NCI-H1436 (cell line): ENCODE measurements at places on chromosomes 2 and 18.

DNA sequence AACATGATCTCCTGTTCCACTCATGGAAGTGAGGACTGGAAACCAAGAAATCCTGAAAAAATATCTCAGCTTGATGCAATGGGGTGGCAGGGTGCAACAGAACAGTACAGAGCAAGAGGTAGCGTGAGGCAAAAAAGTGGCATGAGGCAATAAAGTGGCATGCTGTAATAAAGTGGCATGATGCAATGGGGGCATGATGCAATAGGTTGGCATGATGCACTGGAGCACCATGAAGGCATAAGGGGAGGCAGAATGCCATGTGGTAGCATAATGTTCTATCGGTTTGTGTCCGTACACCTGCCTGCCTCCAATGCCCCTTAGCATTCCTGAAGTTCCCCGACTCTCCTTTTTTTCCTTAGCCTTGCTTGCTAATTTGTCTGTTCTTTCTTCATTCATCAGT lies 648.4 kb downstream of the TMEM182 start:
- DNase-seq = no peak

DNA sequence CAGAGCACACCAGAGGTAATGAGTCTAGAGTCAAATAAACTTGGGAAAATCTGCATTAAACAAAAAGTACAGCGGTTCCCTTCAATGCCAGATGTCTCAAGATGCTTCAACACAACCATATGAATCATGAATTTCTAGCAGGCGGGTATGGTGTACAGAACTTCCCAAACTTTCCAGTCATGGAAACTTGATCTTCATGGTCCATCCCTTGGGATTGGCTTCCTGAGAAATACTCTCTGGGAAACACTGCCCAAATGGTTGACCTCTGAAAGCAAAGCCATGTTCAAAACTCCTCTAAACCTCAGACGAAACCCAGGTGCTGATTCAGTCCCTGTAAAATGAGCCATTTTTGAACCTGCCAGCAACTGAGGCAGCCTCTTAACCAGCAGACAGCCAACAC lies 16.4 kb upstream of the TMEM247 start:
- DNase-seq = no peak

DNA sequence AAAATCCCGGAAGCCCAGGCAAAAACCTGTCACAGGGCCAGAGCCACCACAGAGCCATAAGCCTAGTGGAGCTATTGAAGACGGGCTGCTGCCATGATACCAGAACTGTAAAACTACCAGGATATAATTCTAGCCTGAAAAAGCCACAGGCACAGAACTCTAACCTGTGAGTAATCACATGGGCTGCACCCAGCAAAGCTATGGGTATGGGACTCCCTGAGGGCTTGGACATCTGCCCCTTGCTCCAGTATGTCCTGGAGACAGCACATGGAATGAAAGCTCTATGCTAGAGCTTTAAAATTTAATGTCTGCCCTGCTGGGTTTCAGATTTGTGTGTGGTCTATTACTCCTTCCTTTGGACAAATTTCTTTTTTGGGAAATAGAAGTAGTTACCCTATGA lies 2183.6 kb upstream of the CELF4 start:
- DNase-seq = no peak

DNA sequence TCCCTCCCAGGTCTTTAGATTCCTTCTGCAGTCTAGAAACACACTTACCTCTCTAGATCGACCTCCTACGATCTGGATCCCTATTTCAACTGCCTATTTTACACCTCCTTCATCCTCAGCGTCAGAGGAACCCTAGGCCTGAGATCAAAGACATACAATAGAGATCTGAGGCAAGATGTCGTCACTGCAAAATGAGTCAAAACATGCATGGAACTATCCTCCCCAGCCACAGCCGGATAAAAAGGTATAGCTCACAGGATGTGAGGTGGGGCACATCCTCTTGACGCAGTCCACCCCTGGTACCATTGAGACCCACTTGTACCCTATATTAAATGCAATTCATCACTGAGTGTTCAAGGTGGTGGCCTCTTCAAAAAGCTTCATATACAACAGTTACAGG lies 63.7 kb upstream of the DNAJC10 start:
- DNase-seq = no peak

DNA sequence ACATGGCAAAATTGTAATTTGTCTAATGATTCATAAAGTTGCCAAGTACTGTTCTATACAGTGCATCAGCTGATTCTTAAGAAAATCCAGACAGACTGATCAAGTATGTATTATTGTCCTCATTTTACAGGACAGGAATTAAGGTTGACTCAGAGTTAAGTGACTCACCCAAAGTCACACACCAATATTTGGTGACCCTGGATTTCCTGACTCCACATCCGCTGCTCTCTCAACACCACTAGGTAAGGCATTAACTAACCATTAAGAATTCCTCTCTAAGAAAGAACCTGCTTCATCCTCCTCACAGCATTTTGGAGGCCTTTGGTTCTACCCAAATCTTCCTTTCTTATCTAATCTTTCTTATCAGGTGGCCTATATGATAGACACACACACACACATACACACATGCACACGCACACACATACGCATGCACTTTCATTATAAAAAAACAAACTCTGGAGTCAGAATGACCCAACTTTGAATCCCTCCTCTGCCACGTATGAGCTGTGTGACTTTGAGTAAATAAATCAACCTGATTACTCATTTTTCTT lies 150.8 kb downstream of the ANKRD44 start:
- no peak for DNase-seq

- DNase-seq = no peak
Observed at GRCh38 chr2:229852565-229852964, 69.2 kb downstream of the TRIP12 start.

DNA sequence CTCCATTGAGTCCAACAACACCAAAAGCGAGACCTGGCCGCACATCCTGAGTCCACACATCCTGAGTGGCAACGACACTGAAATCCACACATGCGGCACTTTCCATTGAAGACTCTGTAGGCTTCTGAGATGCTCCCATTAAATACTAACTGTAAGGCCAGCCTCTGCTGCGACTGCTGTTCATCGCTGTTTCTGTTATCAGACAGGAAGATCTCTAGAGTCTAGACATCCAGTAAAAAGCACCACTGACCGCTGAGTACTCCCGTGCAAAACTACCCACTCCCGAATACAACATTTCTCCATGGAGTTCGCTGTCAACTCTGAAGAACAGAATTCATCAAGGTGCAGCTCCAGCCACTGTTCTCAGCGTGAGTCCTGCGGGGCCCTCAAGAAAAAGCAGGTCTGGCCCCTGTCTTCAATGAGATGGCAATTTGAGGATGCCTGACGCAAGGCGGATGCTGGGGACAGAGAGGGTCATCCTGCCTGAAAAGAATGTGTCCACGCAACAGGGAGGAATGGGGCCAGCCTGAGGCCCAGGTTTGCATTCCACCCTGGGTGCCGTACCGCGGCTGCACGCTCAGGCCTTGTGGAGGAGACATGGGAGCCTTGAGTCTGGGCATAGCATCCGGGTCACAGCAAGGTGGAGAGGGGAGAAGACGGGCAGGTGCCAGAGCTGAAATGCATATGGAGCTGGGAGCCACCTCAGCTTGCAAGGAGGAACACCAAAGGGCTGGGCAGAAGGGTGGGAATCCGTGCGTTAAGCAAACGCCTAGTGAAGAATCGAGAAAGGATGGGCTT lies 61.9 kb downstream of the ZNF516 start:
- DNase-seq = no peak

DNA sequence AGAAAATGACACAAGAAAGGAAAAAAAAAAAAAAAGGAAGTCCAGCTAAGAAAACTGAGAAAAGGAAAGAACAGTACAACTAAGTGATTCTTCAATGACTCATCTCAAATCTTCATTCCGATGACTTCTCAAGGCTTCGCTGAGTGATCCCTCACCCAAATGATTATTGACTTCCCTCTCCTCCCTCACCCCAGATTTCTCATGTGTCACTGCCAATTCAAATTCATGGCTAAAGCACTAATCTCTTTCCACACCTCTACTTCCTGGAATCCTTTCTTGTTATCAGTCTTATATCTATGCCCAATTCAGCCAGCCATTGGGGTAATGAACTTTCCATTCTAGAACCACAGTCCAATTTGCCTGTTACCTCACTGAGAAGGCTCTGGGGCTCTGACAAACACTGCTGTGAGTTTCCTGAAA lies 7.2 kb upstream of the ABCB11 start:
- no peak for DNase-seq

- DNase-seq = no peak
Observed at GRCh38 chr2:235146206-235146605, 194.4 kb downstream of the SH3BP4 start.

- no peak for DNase-seq
Observed at GRCh38 chr2:6352247-6352646, 513.5 kb downstream of the CMPK2 start.

DNA sequence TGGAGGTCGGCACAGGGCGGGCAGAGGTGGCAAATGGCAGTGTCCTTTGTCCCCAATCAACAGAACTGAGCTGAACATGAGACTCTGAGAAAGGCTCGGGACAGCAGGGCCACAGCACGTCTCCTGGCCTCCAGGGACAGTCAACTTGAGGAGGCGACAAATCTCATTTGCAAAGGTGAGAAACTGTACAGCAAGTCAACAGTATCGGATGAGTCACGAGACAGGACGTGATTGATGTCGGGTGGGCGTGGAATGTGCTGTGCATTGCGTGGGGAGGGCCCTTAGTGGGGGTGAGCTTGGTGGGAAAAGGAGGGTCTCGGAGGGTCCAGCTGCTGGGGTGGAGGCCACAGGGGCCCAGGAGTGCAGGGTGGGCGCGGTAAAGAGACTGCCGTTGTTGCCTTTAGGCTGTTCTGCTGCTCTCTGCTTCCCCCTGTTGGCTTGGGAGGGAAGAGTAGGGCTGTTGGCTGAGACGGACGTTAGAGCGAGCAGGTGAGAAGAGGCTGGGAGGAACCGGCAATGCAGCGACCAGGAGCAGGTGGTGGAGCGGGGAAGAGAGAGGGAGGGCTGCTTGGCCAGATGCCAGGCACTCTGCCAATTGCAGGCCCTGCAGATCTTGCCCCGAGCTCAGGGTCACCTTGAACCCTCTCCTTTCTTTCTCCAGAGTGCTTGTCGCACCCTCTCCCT lies 164.3 kb downstream of the BCL2 start:
- peak; percentile 94 for DNase-seq

- no peak for DNase-seq
Observed at GRCh38 chr2:226354434-226354833, 445.2 kb downstream of the IRS1 start.

GRCh38 chr18:4871197-4871596 lies 325.9 kb downstream of the AKAIN1 start:
- DNase-seq = no peak

DNA sequence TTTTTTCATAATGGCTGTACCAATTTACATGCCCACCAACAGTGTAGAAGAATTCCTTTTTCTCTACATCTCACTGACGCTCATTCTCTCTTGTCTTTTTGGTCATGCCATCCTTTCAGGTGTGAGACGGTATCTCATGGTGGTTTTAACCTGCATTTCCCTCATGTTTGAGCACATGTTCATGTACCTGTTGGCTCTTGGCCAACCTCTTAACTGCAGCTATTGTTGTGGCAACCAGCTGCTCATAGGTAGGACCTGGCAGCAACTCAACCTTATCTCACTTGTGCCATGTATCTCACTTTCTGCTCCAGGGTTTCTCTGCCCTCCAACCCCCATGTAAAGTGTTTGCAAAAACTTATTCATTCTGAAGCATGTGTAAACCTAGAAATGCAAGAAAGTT lies 167.5 kb downstream of the UPP2 start:
- peak; percentile 17 for DNase-seq

- DNase-seq = no peak
Observed at GRCh38 chr2:236870370-236870769, 215.3 kb upstream of the COPS8 start.
